Stimulated activated CD4-positive, alpha-beta T cell treated with anti-CD3 and anti-CD28 coated beads, Interleukin-4, amount 100 ng/mL, for 48 hours (primary cell): ENCODE measurements at places on chromosomes 13 and 19.

GRCh38 chr13:73967397-73968165 lies 166.6 kb downstream of the KLF12 start:
- no peak for DNase-seq

DNA sequence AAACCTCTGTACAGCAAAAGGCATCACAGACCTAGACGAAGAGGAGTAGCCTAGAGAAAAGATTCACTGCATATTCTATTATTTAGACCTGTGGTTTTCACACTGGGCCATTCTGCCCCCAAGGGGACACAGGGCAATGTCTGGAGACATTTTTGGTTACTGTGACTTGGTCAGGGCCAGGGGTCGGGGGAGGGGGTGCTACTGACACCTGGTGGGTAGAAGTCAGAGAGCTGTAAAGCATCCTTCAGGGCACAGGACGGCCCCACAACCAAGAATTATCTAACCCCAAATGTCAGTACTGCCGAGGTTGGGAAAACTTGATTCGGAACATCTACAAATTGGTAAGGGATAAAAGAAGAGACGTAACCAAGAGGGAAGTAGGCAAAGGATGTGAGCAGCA lies 11.3 kb downstream of the ELAVL1 start:
- no peak for DNase-seq

GRCh38 chr13:40247845-40248244 lies 418.6 kb downstream of the FOXO1 start:
- no peak for DNase-seq

DNA sequence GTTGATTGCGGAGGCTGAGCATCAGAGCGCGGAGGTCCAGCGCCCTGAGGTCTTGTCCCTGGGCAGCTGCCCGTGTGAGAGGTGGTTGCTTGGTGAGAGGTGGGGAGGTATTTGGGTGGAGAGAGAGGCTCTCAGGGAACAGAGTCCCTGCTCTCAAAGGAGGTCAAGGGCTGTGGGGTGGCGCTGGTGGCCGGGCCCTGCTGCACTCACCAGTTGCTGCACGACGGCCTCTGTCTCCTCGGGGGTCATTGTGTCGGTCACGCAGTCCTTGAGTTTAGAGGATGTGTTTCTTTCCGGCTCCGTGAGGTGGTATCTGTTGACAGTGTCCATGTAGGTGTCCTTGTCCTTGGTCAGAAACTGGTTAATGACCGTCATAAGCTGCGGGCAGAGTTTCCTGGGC lies 95.5 kb downstream of the WTIP start:
- DNase-seq: no peak

DNA sequence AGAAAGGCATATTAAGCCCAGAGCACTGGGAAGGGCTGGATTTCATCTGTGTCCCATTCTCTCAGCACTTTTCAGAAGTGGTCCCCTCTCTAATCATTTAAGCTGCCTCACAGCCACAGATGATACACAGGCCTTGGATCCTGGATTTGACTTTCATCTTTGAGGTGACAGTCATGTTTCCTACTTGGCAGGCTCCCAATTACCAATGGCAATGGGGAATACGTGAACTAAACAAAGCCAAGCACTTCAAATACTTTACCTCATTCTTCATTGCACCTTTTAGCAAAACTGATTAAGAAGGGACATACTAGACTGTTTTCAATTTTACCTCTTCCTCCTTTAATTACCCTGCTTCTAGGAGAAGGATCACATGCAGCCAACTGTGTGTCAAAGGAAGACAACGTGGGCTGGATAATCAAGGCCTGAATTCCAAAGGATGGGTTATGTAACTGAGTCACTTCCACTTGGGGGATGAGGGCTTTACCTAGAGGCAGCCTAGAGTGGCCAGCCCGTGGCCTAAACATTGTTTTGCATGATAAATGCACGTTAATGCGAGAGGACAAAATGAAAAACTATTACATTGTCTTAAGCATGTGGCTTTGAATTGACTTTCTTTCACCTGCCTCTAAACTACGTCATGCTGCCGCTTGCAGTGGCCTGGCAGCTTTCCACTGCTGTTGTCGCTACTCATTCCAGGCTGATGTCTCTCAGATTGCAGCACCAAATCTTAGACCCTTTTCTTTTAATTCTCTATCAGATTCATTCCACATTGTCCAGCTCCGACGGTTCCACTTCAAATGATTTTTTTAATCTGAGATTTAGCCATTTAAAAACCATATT lies 95.0 kb downstream of the KCTD12 start:
- DNase-seq: no peak

- no peak for DNase-seq
Observed at GRCh38 chr13:112893570-112894422, 75.2 kb upstream of the MCF2L start.

- peak; percentile 62 for DNase-seq
Observed at GRCh38 chr13:41263261-41263971, at the start of gene MTRF1. Gene MTRF1 (minus strand): TSS chr13:41263576. CDS start chr13:41260907, 2,669 bp downstream.

- no peak for DNase-seq
Observed at GRCh38 chr13:38528986-38529385, 157.9 kb upstream of the FREM2 start.

- peak; percentile 59 for DNase-seq
Observed at GRCh38 chr19:6828698-6829633, 56.5 kb downstream of the VAV1 start.

DNA sequence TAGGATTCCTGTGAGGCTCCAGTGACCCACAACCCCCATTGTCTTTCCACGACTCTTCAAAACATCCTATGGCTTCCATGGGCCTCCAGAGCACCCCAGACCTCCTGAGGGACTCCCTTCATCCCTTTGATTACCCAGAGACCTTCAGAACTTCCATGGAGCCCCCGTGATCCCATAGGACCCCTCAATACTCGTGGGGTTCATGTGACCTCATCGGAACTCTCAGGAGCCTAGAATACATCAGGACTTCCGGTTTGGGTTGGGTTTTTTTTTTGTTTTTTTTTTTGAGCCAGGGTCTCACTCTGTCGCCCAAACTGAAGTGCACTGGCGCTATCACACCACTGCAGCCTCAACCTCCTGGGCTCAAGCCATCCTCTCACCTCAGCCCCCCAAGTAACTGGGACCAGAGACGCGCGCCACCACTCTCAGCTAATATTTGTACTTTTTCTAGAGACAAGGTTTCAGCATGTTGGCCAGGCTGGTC lies 774 bp downstream of the ALDH16A1 start:
- DNase-seq: no peak

DNA sequence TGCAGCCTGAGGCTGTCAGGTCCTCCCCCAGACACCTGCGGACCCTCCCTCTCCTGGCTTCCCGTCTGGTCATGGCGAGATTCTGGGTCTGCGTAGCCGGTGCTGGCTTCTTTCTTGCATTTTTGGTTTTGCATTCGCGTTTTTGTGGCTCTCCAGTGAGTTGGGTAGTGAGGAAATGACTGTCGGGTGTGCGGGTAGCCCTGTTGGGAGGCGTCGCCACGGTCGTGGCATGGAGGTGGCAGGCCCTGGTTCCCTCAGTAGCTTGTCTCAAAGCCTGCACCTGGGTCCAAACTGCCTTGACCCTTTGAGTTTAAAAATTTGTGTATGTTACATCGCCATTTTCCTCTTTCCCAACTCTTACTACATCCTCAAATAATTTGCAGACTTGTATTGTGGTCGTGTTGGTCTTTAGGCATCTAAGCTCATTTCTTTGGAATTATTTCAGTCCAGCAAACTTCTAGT lies 344 bp downstream of the NHLRC3 start:
- DNase-seq: peak; percentile 30

DNA sequence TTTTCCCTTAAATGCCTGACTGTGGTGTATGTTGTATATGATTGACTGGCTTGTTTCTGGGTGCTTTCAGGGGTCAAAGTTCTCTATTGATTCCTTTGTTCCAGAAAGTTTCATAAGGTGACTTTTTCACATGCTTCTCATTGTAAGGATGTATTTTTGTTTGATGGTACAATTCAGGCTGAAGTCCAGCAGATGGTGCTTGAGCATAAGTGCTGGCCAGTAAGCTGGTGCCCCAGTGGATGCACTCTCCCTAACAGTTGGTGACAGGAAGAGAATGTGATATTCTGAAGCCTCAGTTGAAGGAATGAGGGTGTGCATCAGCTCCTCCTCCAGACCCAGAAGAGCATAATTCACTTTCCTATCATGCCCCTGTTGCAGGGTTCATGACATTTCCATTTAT lies 1941.6 kb upstream of the PRR20A start:
- no peak for DNase-seq

GRCh38 chr13:24503379-24503696 lies 9.2 kb downstream of the PARP4 start:
- no peak for DNase-seq

DNA sequence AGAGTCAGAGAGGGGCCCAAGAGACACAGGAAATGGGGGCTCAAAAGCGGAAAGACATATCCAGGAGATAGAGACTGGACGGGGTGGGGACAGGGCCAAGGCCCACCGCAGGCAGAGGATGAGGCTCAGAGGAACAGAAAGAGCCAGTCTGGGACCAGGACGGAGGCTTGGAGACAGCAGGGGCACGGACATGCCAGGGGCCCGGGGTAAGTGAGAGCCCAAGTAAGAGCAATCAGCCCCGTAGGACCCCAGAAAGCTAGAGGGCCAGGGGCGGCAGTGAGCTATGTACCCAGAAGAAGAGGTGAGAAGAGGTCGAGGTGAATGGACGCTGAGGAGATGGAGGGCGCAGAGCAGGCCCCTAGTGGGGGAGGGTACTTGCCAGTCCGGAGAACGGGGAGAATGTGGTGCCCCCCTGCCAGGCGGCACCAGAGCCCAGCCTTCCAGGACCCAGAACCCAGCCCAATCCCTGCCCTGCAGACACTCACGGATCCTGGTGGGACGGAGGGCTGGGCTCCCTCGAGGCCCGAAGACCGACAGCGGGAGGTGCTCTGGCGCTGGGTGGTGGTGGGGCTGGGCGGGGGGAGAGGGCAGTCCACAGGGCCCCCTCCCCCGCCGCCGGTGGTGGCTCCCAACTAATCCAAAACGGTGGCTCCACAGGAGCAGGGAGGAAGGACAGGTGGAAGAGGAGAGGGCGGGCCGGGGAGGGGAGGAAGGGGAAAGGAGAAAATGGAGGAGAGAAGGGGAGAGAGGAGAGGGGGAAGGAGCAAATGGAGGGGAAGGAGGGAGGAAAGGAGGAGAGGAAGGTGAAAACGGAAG lies 1.0 kb downstream of the GRIK5 start:
- no peak for DNase-seq

DNA sequence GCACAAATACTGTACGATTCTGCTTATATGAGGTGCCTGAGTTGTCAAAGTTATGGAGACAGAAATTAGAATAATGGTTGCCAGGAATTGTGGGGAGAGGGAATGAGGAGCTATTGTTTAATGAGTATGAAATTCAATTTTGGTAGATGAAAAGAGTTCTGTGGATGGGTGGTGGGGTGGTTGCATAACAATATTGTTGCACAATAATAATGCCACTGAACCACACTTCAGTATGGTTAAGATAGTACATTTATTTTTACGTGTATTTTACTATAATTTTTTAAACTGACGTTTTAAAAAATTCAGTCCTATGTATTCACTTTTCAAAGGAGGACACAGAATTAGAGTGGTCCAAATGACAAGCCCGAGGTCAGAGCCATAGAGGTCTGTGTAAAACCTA lies 1.8 kb upstream of the OXGR1 start:
- DNase-seq: no peak

DNA sequence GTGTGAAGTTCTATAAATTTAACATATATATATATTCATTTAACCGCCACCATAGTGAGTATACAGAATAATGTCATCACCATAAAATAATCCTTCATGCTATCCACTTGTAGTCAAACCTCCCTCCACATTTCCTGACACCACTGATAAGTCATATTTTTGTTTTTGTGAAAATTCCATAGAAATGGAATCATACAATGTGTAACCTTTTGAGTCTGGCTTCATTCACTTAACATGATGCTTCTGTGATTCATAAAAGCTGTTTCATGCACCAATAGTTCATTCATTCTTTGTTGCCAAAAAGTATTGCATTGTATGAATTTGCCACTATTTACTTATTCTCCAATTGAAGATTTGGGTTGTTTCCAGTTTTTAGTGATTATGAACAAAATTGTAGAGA lies 497.5 kb upstream of the PCDH20 start:
- no peak for DNase-seq

GRCh38 chr19:14437578-14438140 lies 4.6 kb downstream of the PKN1 start:
- DNase-seq: no peak

DNA sequence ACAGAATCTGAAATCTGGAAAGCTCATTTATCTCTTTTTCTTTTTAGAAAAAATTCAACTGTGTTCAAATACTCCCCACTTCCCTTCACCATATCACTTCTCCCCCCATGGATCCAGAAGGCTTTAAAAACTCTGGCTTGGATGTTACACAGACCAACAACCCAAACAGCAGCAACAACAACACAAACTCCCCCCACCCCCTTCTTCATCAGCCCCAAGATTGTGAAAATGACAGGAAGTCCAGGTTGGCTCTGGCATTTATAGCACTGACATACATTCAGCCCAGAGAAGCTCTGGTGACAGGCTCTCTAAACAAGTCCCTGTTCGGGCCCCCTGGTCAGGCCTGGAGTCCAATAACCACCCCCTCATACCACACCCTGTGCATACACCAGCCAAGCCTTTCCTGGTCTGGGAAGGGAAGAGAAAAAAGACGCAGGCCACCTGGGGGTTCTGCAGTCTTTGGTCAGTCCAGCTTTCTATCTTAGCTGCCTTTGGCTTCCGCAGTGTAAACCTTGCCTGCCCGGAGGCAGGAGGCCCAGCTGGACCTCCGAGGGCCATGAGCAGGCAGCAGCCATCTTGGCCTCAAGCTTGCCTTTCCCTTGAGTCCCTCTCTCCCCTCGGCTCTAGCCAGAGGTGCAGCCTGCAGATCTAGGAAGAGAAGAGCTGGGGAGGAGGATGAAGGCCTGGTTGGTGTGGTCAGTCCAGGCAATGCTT lies 6.8 kb downstream of the CDX2 start:
- DNase-seq: no peak

DNA sequence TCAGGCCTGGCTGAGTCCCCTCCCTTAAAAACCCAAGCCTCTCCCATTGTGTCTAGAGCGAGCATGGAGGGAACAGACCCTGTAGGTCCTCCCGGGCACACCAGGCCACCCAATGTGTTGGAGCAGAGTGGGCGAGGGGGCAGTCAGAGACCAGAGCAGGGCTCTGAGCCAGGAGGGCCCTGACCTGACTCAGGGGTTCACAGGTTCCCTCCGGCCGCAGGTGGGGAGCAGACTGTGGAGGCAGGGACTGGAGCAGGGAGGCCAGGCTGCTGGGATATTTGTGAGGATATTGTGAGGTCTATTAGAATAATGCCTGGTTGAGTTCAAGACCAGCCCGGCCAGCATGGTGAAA lies 1.6 kb upstream of the TYROBP start:
- no peak for DNase-seq
